IPS DF 6.9 (cell line): ENCODE measurements at places on chromosomes 5 and 9.

DNA sequence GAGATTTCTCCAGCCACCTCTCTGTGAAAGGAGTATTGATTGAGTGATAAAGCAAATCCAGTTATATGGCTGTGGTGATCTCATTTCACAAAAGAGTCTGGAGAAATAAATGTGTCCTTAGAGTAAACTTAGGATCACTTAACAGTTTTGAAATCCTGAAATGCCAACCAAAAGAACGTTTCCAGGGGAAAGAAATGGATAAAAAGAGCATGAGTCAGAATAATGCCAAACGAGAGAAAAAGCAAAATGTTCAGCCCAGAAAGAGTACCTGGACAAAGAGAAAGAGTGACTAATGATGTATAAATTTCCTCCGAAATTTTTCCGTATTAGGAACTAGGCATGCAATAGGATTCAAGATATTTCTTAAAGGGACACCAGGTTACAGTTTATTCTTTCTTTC is 463.1 kb upstream of the CDH10 start:
- no peaks in the 10 kb centered on the region for H3K4me1 ChIP-seq
- H3K27me3 ChIP-seq, result no peaks in the 10 kb centered on the region
- H3K27ac ChIP-seq, result no peak overlapping the region
- no peak for DNase-seq

DNA sequence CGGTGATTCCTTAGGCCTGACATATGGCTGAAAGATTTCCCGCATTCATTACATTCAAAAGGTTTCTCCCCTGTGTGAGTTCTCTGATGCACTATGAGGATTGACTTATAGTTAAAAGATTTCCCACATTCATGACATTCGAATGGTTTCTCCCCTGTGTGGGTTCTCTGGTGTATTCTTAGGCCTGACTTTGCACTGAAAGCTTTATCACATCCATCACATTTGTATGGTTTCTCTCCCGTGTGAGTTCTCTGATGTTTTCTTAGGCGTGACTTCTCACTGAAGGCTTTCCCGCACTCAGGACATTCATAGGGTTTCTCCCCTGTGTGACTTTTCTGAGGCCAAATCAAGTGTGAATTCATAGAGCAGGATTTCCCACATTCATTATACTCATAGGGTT is 35.8 kb downstream of the ZNF782 start:
- H3K27ac ChIP-seq, result no peak overlapping the region
- H3K4me3 ChIP-seq, result no peak overlapping the region
- no peaks in the 10 kb centered on the region for H3K4me1 ChIP-seq
- H3K36me3 ChIP-seq, result no peaks in the 10 kb centered on the region
- H3K27me3 ChIP-seq, result no peaks in the 10 kb centered on the region

DNA sequence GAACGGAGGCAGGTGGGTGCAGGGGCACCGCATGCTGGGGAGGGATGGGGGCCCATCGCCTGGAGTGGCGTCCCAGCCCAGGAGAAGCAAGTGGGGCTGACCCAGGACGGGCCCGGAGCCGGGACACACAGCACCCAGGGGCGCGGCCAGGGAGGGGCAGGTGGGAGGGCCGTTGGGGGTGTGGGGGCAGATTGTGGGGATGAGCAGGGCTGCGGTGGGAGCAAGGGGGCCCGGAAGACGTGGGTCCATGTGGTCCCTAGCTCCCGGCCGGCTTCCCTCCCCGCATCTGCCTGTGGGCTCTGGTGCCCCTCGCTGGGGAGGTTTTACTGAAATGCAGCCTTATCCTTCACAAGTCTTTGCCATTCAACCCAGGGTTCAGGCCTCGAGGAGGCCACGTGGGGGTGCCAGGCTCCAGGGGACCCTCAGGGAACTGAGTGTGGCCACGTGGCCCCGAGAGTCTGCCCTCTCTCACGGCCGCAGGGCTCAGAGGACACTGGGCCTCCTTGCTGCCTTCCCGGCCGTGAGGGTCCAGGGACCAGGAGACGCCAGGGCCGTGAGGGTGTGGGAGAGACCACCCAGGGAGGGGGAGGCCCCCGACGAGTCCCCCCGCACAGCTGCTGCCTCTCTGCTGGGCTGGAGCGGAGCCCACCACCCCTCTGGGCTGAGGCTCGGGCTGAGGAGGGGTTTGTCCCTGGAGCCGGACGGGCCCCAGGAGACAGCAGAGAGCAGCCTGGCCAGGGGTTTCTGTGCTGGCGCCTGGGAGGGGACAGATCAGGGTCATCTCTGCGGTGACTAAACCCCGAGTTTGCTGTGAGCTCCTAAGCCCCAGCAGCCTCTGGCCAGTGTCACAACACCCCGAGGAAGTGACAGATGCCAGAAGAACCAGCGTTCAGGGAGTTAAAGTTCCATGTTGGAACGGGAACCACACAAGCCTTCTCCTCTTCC is 35.2 kb downstream of the SLC9A3 start:
- no peaks in the 10 kb centered on the region for H3K36me3 ChIP-seq
- no peak for DNase-seq
- H3K4me1 ChIP-seq, result peaks cover 4% of the 10 kb centered on the region; the same call in 1 of the 2 replicates
- no peak overlapping the region for H3K4me3 ChIP-seq
- no peak overlapping the region for H3K27ac ChIP-seq

- no peaks in the 10 kb centered on the region for H3K4me1 ChIP-seq
- DNase-seq, result no peak
- H3K27me3 ChIP-seq, result no peaks in the 10 kb centered on the region
- no peak overlapping the region for H3K27ac ChIP-seq
- no peak overlapping the region for H3K4me3 ChIP-seq
Observed at GRCh38 chr5:132334812-132335211, 34.7 kb upstream of the SLC22A5 start.

- no peak overlapping the region for H3K4me3 ChIP-seq
- no peaks in the 10 kb centered on the region for H3K4me1 ChIP-seq
- no peaks in the 10 kb centered on the region; the same call in 1 of the 2 replicates for H3K36me3 ChIP-seq
- no peaks in the 10 kb centered on the region for H3K27me3 ChIP-seq
Observed at GRCh38 chr9:136656795-136657611, 5.7 kb upstream of the EGFL7 start.
